Cardiac muscle cell (in vitro differentiated cells and primary cell): ENCODE measurements at places on chromosomes 1 and 21.

GRCh38 chr21:38389896-38390295 lies 108.4 kb downstream of the ERG start:
- no peak overlapping the region for H3K4me3 ChIP-seq
- H3K27ac ChIP-seq: no peak overlapping the region
- no peaks in the 10 kb centered on the region for H3K36me3 ChIP-seq

- no peak overlapping the region for H3K27ac ChIP-seq
- H3K27me3 ChIP-seq: no peaks in the 10 kb centered on the region
- no peaks in the 10 kb centered on the region for H3K4me1 ChIP-seq
Measured at GRCh38 chr1:10114746-10115145, 82.0 kb downstream of the UBE4B start.

GRCh38 chr21:36135391-36136102 lies 668 bp downstream of the CBR3 start:
- peaks cover 86% of the 10 kb centered on the region for H3K27me3 ChIP-seq
- H3K4me3 ChIP-seq: peak overlapping the region; percentile 31
- DNase-seq: peak; percentile 81
- H3K36me3 ChIP-seq: no peaks in the 10 kb centered on the region
- H3K27ac ChIP-seq: no peak overlapping the region

DNA sequence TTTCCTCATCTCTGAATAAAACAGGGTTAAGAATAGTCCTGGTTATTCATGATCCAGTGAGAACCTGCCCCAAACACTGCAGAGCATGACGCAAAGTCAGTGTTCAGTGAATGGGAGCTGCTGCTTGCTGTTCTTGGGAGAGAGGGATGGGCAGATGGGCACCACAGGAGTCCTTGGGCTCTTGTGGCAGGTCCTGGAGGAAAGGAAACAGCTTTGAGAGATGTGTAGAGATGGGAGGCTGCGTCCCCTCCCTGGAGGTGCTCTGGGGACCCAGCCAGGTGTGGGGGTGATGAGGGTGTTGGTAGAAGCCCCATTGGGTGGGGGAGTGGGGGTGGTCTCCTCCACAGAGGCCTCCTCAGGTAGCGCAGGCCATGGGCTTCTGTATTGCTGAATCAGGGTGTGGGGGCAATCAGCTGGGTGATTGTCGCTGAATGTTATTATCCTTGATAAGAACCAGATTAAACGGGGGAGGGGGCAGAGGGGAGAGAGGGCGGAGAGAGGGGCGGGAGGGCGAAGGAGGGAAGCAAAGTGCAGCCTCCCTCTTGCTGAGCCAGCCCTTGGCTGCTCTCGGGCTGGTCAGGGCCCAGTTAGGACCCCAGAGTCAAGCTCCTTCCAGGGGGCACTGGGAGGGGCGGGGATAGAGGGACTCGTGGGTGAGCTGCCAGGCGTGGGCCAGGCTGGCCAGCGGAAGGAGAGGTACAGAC lies 22.9 kb upstream of the CASZ1 start:
- peak overlapping the region; percentile 99 for H3K27ac ChIP-seq
- no peaks in the 10 kb centered on the region for H3K27me3 ChIP-seq
- no peak overlapping the region for H3K4me3 ChIP-seq
- H3K36me3 ChIP-seq: no peaks in the 10 kb centered on the region

GRCh38 chr1:161388639-161389038 lies 21.0 kb upstream of the CFAP126 start:
- H3K27me3 ChIP-seq: no peaks in the 10 kb centered on the region
- H3K27ac ChIP-seq: no peak overlapping the region
- DNase-seq: no peak
- no peaks in the 10 kb centered on the region for H3K4me1 ChIP-seq

GRCh38 chr1:228038387-228039005 lies 31.7 kb downstream of the WNT3A start:
- no peak overlapping the region for H3K4me3 ChIP-seq
- H3K36me3 ChIP-seq: no peaks in the 10 kb centered on the region
- H3K4me1 ChIP-seq: no peaks in the 10 kb centered on the region
- peaks cover 59% of the 10 kb centered on the region for H3K27me3 ChIP-seq
- DNase-seq: no peak
- no peak overlapping the region for H3K27ac ChIP-seq

DNA sequence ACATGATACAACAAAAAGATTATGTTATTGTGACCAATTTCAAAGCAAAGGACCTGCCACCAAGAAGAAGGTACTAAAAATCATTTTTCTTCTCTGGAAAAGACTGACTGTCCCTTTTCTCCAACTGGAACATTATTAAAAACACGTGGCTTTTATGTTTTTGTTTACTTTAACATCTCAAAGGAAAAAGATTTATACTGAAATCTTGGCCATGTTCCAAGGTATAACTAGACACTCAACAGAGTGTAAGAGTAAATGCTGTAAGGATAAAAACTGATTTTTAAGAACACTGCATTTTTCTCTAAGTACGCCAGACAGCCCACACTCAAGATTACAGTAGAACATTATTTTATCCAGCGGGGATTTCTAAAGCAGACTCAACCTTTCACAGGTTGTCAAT lies 62.1 kb downstream of the BRWD1 start:
- no peak overlapping the region for H3K27ac ChIP-seq
- H3K36me3 ChIP-seq: peaks cover 59% of the 10 kb centered on the region
- no peaks in the 10 kb centered on the region for H3K4me1 ChIP-seq
- H3K27me3 ChIP-seq: no peaks in the 10 kb centered on the region
- no peak for DNase-seq

- DNase-seq: no peak
- H3K27me3 ChIP-seq: no peaks in the 10 kb centered on the region
- H3K4me1 ChIP-seq: peaks cover 30% of the 10 kb centered on the region
- H3K36me3 ChIP-seq: no peaks in the 10 kb centered on the region
Measured at GRCh38 chr1:226979115-226979516, 39.0 kb downstream of the COQ8A start.

DNA sequence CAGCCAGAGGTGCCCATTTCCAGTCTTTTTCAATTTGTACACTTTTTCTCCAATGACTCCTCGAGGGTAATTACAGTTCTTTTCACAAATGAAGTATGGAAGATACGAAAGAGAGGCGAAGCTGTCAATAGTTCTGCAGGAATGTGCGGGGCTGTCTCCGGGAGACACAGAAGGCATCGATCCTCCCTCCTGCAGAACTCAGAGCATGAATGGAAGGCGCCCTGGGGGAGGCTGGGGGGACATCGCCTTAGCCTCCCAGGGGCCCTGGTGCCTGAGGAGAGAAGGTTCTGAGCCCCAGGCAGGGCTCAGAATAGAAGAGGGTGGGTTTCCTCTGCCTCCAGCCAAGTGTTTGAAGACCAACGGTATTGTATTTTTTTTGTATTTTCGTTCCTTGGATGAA lies 49.7 kb upstream of the GRIK3 start:
- no peaks in the 10 kb centered on the region for H3K4me1 ChIP-seq
- DNase-seq: no peak

DNA sequence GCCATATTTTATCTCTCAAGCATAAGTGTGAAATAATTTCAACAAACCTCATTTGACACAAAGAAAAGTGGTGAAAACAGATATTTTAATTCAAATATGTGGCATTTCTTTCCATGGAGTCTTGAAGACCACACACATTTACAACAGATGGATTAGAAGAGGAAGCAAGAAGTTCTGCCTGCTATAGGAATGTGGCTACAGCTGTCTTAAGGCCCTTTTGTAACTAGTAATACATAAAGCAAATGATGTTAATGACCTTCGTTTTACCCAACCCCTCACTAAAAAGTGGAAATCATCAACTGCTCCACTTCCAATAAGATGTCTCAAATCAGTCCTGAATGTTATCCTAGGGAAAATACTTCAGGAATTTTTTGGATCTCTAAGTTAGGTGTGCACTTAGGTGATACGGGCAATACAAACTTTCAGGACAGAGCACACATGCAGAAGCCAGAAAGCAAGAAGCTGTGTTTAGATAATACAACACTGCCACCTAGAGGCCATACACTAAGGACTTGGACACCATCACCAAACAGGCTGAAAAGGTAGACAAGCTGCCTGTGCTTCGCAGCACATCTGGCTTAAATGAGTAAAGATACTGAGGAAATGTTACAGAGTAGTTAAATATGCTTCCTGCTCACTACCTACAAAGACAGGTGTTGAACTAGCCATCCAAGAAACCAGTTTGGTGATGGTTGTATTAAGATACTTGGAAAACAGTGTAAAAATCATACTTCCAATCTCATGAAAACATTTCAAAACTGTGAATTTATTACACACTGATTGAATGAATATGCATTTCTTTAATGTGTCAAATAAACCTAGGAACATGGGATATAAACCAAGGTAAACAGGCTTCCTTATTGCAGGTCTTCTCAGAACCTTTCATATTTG lies 24.4 kb downstream of the RRAGC start:
- H3K36me3 ChIP-seq: peaks cover 5% of the 10 kb centered on the region
- H3K4me3 ChIP-seq: no peak overlapping the region
- H3K27me3 ChIP-seq: no peaks in the 10 kb centered on the region
- no peak overlapping the region for H3K27ac ChIP-seq
- peak; percentile 89 for DNase-seq

- no peaks in the 10 kb centered on the region for H3K27me3 ChIP-seq
- peaks cover 44% of the 10 kb centered on the region for H3K4me1 ChIP-seq
- no peaks in the 10 kb centered on the region for H3K36me3 ChIP-seq
- H3K4me3 ChIP-seq: no peak overlapping the region
- H3K27ac ChIP-seq: peak overlapping the region; percentile 100
Measured at GRCh38 chr1:31373897-31374486, 1.1 kb upstream of the FABP3 start.

DNA sequence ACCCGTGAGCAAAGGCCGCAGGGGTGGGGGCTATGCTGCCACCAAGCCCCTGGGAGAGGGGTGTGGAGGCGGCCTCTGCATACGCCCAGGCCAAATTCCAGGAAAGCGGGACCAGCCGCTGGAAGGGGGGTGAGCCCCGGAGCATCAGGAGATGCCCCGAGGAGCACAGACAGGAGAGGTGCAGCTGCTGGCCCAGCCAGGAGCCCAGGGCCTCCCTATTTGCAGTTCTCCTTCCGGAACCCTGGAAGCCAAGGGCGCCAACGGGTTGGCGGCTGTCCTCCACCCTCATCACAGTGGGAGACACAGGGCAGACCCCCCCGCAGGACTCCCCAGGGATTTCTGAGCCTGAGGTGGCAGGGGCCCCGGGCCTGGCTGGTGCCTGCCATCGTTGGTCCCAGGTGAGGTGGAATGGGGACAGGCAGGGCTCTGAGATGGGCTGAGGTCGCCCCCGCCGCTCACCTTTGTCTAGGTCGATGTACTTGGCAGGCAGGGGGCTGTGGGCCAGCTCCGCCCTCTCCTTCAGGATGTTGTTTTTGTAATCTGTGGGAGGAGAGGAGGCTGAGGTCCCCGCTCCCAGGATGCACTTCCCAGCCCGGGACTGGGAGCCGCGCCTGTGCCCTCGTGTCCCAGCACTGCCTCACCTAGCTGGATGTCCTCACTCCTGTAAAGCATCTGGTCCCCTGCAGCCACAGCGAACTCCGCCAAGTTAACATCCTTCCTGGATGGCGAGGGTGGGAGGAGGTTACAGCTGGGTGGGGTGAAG lies 4.4 kb upstream of the DVL1 start:
- H3K27me3 ChIP-seq: peaks cover 12% of the 10 kb centered on the region
- H3K27ac ChIP-seq: no peak overlapping the region

DNA sequence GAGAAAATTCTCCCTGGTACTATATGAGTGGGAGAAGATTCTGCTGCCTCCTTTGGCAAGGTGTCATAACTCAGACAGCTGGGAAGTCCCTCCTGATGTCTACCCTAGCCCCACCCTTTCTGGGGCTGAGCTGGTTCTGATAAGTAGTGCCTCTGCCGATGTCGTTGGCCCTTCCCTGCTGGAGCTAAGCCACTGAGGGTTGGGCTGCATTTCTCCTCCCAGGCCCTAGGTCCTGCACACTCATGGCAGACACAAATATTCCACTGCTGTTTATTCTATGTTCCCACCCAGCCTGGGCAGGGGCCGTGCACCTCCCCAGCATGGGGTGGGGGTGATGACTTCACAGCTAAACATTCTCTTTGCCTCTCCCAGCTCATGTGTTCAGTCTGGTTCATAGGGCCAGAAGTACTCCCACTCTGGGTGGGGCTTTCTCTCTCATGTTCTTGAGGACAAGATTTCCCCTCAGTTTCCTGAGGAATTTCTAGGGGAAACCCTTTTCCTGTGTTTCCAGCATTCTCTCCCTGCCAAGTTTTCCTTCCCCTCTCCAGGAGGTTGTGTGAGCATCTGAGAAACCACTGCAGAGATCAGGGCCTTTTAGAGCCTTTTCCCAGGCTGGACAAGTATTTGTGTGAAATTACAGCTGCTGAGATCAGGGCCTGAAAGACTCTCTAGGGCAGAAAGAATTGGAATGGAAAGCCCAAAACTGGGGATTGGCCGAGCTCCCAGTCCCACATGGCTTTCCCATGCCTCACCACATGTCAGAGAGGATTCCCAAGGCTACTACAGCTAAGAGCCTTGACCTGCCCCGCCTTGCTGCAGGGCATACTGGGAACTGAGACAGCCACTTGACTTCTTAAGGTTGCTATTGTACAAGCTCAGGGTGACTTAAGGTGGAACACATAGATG lies 66.2 kb downstream of the ATP2B4 start:
- no peak overlapping the region for H3K4me3 ChIP-seq
- H3K27ac ChIP-seq: no peak overlapping the region
- peak; percentile 34 for DNase-seq

GRCh38 chr1:114032271-114033215 lies 53.3 kb downstream of the OLFML3 start:
- no peak for DNase-seq
- H3K27ac ChIP-seq: no peak overlapping the region
- no peaks in the 10 kb centered on the region for H3K36me3 ChIP-seq
- H3K4me3 ChIP-seq: no peak overlapping the region

DNA sequence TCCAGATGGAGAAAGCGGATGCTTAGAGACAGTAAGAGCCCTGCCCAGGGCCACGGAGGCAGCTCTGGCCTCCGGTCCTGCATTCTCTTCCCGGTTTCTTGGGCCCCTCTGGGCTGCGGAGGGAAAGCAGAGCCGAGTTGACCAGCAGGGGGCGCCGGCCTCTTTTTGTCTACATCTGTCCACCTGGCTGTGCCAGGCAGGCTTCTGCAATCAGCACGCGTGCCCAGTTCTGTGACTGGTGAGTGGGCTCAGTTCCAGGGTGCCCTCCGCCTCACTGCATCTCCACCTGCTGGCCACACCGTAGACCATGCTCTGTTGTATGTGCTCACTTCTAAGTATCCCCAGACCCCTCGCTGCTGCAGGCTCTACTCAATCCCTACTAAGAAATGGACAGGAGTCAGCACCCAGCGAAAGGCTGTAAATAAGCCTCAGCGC lies 6.7 kb upstream of the HUNK start:
- H3K4me1 ChIP-seq: no peaks in the 10 kb centered on the region
- peak; percentile 76 for DNase-seq
- H3K4me3 ChIP-seq: no peak overlapping the region
- no peak overlapping the region for H3K27ac ChIP-seq

DNA sequence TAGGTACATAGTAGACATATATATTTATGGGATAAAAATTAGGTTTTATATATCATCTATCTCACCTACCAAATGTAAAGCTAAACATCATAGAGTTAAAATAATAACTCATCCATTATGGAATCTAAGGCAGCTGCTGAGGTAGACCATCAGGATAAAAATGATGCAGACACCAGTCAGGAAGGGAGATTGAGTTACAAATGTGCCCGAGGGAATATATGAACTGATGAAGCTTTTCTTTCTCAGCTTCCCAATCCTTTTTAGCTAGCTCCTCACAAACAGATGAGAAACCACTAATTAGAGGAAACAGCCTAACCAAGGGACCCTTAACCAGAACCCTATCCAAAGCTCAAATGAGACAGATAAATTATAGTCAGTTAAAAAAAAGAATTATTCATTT lies 20.9 kb downstream of the TTLL7 start:
- H3K27ac ChIP-seq: no peak overlapping the region
- no peak overlapping the region for H3K4me3 ChIP-seq
- no peaks in the 10 kb centered on the region for H3K36me3 ChIP-seq
- no peak for DNase-seq

- no peaks in the 10 kb centered on the region for H3K4me1 ChIP-seq
- H3K27me3 ChIP-seq: peaks cover 11% of the 10 kb centered on the region
- no peak for DNase-seq
- no peaks in the 10 kb centered on the region for H3K36me3 ChIP-seq
- no peak within 1 kb of the TSS for H3K27ac ChIP-seq
Measured at GRCh38 chr1:22972760-22973159, at the start of gene LACTBL1. TSS of gene LACTBL1 (minus strand) at chr1:22972866. CDS start at chr1:22972316, 550 bp downstream.
